ENCODE measurements at places on chromosomes 2 and 18.

GRCh38 chr2:134333646-134334189 is 79.8 kb downstream of the MGAT5 start:
- DNase-seq: no peak

- DNase-seq: no peak
Observed at GRCh38 chr2:241205086-241205485, 16.6 kb downstream of the ANO7 start.

DNA sequence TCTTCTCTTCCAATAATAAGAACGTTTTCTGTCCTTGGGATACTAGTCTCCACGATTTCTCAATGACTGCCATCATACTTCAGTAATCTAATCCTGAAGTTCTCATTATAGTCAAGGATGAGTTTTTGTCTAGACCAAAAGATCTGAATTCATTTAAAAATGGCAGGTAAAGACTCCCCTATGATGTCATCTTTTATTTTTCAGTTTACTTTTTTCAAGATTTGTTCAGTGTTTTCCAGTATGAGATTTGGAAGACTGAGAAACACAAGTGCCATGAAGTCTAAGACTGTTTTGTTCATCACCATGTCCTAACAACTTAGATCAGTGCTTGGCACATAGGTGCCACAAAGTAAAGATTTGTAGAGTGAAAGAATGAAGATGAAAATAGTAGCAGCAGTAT is 35.8 kb upstream of the PPP4R3B start:
- DNase-seq: no peak

DNA sequence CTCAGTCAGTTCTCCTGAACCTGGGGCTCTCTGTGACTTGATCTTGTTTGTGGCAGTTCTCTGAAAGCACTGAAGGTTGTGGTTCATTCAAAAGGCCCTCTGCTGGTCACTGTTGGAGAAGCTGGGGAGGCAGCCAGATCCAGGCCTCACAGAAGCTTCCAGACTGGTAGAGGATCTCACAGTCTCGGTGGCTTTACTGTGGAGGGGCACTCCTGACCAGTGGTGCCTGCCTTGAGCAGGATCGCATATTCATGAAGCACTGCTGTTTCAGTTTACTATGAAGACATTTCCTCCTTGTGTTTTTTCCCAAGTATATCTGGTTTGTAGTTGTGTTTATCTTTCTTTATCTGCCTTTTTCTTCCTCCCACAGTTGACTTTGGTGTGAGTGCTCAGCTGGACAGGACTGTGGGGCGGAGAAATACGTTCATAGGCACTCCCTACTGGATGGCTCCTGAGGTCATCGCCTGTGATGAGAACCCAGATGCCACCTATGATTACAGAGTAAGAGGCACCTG is 133.9 kb downstream of the MAP4K4 start:
- peak; percentile 53 for DNase-seq

GRCh38 chr2:240619506-240620148 is 5.7 kb upstream of the GPR35 start:
- no peak for DNase-seq

- DNase-seq: no peak
Observed at GRCh38 chr2:144390424-144391020, 129.4 kb downstream of the ZEB2 start.

GRCh38 chr18:41969881-41970280 is 14.8 kb downstream of the PIK3C3 start:
- no peak for DNase-seq

- DNase-seq: no peak
Observed at GRCh38 chr2:187102381-187102780, 253.4 kb upstream of the ZSWIM2 start.

- DNase-seq: no peak
Observed at GRCh38 chr2:165804719-165805118, 10.7 kb upstream of the GALNT3 start.

DNA sequence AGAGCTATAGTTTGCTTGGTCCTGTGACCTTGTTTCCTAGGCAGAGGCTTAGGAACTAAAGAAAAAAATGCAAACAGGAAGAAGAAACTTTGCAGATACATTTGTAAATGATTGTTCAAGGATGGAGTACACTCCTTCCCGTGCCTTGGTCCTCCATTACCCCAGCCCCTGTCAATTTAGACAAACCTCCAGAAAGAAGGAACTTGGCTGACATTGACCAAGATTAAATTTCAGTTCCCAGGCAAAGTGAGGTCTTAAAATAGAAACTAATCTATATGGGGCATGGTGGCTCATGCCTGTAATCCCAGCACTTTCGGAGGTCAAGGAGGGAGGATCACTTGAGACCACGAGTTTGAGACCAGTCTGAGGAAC is 179.9 kb upstream of the FN1 start:
- no peak for DNase-seq

DNA sequence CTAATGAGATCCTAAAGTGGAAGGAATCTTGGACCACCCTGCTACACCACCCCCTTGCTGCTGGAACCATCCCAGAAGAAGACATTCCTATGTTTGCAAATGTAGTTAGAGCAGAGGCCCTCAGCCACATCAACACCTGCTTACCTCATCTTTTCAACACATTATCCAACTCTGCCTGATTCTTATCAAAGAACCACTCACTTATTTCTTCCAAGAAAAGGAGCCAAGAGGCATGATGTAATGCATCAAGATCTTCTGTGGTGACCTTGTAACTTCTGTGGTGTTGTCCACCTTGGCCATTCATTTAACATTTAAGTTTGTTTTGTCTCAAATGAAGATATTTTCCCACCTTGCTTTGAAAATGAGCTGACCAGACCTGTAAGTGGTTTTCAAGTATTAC is 338.1 kb downstream of the CTNNA2 start:
- no peak for DNase-seq
